ENCODE measurements at places on chromosomes 3 and 15. TPM values are rescaled to one million over a fixed set of nuclear protein-coding genes. Genes with fewer than 3 reads are reported as not detected.

Gene FOXB1
- not detected for total RNA-seq

Gene CAMP
- not detected for total RNA-seq

Gene GAP43
- 0.50 TPM for total RNA-seq

Gene PLIN1
- total RNA-seq, result 0.15 TPM

Gene FYTTD1
- 22.0 TPM for total RNA-seq

Gene TRH
- total RNA-seq, result not detected

Gene NR2E3
- total RNA-seq, result not detected

Gene ZNF860
- total RNA-seq, result 0.17 TPM

Gene DNAH12
- total RNA-seq, result not detected

Gene EPHA6
- 0.17 TPM for total RNA-seq

Gene PLCB2
- total RNA-seq, result 2.2 TPM

Gene MRPS22
- 71.7 TPM for total RNA-seq

Gene SEMA5B
- total RNA-seq, result not detected

Measured in bronchus fibroblast of lung (primary cell).